ENCODE measurements at places on chromosomes 13 and 19. TPM values are rescaled to one million over a fixed set of nuclear protein-coding genes. Genes with fewer than 3 reads are reported as not detected.

DNA sequence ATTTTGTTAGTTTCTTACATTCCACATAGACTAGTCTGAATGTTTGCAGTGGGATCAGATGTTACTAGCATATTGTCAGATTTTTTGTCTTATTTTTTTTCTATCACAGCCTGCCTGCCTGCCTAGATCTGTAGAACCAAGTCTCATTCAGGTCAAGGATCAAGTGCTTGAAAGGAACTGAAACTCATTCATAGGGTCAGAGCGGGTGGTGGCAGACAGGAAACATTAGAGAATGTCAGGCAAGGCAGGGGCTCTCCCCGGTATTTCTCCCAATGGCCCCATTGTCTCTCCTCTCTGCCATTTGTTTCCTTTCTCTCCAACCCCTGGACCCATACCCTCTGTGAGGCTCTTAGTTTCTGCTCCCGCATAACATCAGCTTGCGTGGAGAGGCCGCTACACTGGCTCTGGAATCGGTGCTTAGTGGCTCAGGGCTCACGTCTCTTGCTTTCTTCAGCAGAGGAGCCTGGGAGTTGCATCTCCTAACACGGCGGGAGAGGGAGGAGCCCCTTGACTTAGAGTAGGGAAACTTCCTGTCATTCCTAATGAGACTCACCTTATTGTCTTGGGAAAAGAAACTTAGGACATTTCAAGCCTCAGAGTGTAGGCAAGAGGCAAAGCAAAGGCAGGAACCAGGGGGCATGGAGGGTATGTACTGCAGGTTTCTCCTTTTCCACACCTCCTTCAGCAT lies 35.6 kb upstream of the SPATA13 start:
- no peak for DNase-seq

DNA sequence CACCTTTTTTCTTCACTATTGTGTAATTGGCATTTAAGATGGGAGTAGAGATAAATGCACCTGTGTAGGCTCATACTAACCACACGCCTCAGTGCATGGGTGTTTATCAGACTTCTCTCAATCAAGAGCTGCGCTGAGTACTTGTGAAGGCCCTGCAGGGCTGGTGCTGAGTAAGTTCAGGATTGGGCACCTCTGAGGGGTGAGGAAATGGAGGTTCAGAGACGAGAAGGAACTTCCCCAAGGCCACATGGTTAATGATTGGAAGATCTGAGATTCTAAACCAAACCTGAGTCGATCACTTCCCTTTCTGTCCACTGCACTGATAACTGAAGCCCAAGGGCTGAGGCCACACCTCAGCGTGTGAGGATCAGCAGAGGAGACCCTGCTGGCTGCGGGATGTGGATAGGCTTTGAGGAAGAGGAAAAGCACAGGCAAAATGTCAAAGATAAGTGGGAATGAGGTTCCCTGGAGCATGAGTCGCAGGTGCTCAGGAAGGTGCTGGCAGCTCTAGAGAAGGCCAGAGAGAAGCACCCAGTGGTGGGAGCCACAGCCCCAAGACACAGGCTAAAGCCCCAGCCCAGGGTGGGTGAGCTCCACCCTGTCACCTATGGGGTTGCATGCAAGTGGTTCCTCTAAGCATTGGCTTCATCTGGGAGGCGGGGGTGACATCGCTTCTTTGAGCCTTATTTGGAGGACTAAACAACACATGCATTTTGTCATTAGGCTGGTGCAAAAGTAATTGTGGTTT lies 32.3 kb upstream of the GJB6 start:
- DNase-seq: peak; percentile 40

- DNase-seq: no peak
Measured at GRCh38 chr13:53189162-53189561, 160.5 kb downstream of the OLFM4 start.

GRCh38 chr13:101555610-101556009 lies 103.1 kb downstream of the ITGBL1 start:
- no peak for DNase-seq

Gene FARP1
- total RNA-seq: 0.25 TPM

DNA sequence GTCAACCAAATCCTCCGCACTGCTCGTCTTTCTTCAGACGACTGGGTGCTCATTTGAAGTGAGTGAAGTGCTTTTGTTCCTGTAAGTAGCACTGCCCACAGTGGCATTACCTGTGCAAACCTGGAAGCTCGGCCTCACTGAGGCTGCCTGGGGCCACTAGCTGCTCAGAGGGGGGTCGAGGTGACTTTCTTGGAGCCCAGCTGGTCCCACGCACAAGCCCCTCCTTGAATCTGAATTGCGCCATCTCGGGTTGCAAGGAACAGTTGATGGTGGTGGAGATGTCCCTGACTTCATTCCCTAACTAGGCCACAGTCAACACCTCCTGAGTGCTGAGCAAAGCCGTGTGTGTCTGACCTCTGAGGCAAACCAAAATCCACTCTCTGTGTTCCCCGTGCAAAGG lies 79.3 kb upstream of the GPR183 start:
- no peak for DNase-seq

DNA sequence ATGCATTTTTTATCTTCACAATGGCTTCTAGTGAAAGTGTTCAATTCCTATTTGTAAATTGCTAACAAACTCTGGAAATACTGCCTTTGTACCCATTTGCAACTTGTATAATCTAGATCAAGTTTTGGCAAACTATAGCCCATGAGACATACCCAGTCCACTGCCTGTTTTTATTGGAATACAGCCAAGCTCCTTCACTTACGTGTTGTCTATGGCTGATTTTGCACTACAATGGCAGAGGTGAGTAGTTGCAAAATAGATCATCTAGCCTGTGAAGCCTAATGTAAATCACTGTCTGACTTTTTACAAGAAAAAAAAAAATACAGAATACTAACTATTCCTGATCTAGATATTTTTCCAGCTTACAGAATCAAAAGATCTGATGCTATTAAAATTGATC lies 37.1 kb downstream of the DZIP1 start:
- no peak for DNase-seq

- no peak for DNase-seq
Measured at GRCh38 chr13:67917291-67917987, 687.3 kb upstream of the PCDH9 start.

Gene RASIP1
- 0.73 TPM for total RNA-seq

GRCh38 chr13:26584713-26585112 lies 27.2 kb downstream of the WASF3 start:
- no peak for DNase-seq

DNA sequence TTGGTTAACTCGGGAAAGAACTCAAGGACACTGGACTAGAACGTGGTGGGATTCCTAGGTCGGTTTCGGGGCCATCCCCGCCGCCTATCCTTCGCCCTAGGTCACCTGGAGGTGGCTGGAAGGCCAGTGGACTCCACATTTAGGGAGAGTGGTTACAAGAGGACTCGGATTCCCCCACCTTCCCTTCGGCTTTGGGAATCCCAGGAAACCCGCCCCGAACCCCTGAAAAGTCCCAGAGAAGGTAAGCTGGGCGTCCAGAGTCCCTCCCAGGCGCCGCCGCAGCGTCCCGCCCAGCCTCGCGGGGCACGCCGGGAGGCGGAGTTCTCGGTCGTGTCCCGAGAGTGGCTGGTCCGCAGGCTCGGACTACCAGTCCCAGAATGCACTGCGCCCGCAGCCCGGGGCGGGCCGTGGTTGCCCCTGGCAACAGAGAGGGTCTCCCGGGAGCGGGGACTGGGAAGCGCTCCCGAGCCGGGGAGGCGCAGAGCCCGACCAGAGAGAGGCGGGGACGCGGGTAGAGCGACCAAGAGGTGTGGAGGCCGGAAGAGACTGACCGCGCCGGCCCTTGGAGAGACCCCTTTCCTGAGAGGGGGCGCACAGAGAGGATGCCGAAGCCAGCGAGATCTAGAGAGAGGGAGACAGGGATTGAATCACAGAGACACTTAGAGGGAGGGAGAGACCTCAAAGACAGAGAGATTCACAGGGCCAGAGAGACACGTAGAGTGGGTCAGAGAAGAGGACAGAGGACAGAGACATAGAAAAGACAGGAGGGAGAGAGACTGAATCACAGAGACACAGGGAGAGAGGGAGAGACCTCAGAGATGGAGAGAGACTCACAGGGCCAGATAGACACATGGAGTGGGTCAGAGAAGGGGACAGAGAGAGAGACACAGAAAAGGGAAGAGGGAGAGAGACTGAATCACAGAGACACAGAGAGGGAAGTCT lies 2.6 kb upstream of the PRKCG start:
- peak; percentile 91 for DNase-seq

Gene FUT6
- not detected for total RNA-seq

DNA sequence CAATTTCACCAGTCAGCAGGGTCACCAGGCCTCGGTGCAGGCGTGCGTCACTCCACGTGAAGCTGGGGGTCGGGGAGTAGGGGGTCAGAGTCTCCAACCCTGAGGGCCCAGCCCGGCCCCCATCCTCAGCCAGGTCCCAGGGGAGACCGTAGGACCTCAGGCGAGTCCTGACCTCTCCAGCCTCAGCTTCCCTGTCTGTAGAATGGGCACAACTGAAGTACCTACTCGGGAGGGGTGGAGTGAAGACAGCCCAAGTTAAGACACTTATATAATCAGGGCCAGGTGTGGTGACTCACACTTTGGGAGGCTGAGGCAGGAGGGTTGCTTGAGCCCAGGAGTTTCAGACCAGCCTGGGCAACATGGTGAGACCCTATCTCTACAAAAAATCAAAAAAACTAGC lies 2.7 kb upstream of the SPACA4 start:
- no peak for DNase-seq

DNA sequence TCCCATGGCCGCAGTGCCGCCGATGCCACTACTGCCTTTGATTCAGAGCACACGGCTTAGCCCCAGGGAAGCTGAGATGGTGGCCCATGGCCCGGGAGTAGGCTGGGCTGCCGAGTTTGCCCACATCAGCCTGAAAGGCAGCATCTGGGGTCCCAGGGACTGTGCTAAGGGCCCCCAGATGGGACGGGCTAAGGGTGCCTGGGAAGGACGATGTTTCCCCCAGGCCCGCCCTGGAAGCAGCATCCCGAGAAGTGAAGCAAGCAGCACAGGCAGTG lies 22.5 kb downstream of the MAP2K2 start:
- DNase-seq: no peak

Gene PSG6
- not detected for total RNA-seq

Gene CYP2A6
- total RNA-seq: not detected

Gene SYCN
- not detected for total RNA-seq

DNA sequence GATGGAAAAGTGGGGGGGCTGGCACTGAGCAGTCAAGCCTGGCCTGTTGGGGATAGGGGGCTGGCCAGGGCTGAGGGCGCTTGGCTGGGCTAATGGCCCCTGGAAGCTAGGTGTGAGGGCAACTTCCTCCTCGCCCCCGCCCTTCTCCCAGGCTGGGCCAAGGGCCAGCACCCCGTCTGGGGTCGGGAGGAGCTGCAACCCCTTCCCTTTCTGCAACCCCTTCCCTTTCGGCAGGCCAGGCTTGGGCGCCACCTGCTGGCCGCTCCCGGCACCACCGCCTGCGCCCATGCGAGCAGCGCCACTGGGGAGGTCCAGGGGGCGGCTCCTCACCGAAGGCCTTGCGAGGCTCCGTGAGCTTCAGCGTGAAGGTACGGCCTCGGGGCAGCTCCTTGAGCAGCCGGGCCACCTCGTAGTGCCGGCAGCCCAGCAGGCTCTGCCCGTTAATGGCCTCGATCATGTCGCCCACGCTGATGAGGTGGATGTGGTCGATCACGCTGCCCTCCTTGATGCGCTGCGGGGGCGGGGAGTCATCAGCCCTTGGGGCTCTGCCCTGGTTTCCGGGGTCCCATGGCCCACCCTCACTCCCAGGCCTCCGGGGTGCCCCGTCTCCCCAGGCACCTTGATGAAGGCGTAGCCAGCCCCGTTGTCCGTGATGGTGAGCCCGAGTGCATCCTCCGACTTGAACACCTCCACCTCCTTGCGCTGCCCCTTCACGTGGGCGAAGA lies 5.0 kb upstream of the PTGER1 start:
- peak; percentile 84 for DNase-seq

GRCh38 chr19:750640-751423 lies at the start of gene MISP:
Gene MISP, plus strand, starts transcription at chr19:751112. Its CDS starts 5,835 bp downstream, at chr19:756947.
- DNase-seq: no peak

Gene ETV2
- total RNA-seq: 0.37 TPM

Gene MBD3L3
- total RNA-seq: not detected

GRCh38 chr13:72963762-72964161 lies 95.0 kb upstream of the KLF5 start:
- DNase-seq: no peak

Gene FCAR
- total RNA-seq: not detected

Gene ADGRE2
- 0.95 TPM for total RNA-seq

Gene RASAL3
- total RNA-seq: 80.7 TPM

DNA sequence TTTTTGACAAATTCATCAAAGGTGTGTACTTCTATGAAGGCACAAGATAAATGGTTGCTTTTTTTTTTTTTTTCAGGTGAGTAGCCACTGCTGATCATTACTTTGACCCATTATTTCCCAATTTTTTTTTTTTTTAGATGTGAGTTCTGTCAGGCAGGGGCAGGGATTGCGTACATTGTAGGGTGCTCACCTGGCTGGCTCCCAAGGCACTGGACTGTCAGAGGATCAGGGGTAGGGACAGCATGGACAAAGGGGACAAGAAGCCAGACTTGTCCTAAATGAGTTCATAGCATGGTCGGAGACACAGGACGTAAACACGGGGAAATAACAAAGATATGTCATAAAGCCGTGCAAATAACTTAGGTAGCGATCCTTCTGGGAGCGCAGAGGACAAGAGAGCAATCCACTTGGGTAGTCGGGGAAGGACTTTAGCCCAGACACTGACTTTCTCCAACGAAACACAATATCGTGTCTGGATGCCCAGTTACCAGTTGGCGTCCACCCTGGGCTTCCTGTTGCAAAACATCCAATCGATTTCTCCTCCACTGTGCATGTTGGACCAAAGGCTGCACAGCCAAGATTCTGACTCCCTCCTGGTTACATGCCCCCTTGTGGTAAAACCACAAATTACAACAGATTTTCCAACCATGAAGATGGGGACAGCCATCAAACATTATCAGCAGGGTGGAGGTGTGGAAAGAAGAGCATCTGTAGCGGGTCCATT lies 27.5 kb upstream of the KATNAL1 start:
- peak; percentile 29 for DNase-seq

DNA sequence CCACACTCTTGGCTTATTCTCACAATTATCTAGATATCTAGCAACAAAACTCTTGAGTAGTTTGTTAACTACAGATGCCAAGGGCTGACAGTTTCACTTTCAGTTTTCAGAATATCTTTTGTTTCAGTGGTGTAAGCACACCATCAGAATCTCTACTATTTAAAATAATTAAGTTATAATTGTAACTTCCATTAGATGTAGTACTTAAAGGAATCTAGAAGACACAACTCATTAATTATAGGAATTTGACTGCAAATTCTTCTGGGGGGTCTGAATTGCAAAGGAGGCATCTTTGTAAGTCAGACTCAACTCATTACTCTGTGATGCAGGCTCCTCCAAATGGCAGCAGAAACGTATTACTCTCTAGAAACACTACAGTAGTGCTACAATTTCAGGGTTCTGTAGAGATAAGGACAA lies 44.9 kb upstream of the USPL1 start:
- peak; percentile 27 for DNase-seq

Gene PTGIR
- 40.1 TPM for total RNA-seq

Gene PSG3
- total RNA-seq: not detected

DNA sequence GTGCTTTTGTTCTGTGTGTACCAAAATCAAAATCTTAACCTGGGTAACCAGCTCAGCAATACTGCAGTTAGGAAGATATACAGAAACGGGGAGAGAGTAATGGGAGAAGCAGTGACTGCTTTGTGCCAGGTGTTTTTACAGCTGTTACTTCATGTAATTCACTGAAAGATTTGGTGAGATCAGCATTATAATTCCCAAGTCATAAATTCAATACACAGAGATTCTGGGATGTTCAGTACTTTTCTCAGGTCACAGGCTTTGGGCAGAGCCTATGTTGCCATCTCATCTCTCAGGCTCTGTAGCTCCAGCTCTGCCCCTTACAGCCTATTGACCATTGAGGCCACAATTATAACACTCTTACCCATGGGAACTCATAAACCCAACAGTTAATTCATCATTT lies 138.5 kb downstream of the ZAR1L start:
- DNase-seq: no peak

Gene KIR2DL3
- total RNA-seq: not detected
